Stimulated activated CD4-positive, alpha-beta T cell treated with anti-CD3 and anti-CD28 coated beads, Interleukin-1b, Interleukin-23, amount 100 ng/mL, for 48 hours (primary cell): ENCODE measurements at places on chromosomes 7 and 10.

GRCh38 chr7:91206361-91206960, 57.8 kb upstream of the FZD1 start:
- no peak for DNase-seq

- peak; percentile 81 for DNase-seq
Observed at GRCh38 chr10:6607182-6607581, 27.1 kb upstream of the PRKCQ start.

DNA sequence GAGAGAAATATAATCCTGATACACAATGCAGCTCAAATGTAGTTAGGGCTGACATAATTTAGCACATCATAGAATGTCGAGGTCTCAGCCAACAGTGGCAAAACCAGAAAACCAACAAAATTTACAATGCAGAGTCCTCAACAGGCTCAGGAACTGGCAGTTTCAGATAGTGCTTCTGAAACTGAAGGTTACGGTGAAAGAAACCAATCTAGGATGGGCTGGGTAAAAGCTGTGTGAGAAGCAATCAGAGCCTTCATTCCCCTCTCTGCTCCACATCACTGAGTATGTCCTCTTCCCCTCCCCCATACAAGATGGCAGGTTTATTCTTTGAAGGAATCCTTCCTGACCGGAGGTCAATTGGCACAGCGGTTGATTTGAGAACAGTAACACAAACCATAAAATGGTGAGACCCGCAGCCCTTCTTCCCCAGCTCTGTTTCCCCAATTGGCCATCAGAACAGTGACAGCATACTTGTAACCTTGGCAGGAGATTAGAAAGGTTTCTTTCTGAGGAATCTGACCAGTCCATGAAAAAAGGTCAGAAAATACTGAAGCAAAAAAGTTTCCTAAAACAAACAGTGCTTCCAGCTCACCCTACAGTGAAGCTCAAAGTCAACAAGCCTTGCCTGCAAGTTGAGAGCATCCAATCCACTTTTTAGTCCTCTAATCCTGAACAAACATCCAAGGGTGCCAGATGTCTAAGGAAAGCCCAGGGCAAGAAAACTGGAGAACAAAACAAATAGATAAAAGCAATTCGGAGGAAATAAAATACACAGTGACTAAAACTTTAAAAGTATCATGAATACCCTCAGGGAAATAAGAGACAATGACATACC, 53.9 kb upstream of the IL6 start:
- DNase-seq: no peak

DNA sequence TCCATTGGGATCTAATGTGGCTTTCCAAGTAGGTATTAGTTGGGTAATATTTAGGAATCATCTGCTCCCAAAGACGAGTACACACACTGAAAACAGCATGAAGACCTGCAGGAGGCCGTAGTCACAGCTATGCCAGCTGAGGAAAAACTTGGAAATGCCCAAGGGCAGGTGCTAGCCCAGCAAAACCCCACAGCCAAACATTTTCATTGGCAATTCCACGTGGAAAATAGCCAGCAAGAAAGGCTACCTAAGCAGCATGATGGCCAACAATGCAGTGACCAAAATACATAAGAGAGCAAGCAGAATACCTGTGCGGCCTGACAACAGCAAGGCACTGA, 32.7 kb downstream of the DOCK4 start:
- DNase-seq: no peak

DNA sequence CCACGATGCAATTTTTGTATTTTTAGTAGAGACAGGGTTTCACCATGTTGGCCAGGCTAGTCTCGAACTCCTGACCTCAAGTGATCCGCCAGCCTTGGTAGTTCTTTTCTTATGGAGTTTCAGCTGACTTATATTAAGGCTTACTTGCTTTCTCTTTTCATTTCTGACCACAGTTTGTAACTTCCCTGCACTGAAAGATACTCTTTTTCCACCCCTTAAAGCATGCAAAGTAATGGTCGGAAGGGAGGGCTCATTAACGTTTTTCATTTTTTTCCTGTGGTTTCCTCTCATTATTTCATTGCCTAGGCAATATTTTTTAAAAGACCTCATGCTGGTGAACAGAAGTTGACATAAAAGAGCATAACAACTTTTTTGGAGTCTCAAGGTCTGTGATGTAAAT, 27.0 kb downstream of the ADRB1 start:
- no peak for DNase-seq

GRCh38 chr10:62511656-62512055, 137.5 kb downstream of the ZNF365 start:
- DNase-seq: no peak

DNA sequence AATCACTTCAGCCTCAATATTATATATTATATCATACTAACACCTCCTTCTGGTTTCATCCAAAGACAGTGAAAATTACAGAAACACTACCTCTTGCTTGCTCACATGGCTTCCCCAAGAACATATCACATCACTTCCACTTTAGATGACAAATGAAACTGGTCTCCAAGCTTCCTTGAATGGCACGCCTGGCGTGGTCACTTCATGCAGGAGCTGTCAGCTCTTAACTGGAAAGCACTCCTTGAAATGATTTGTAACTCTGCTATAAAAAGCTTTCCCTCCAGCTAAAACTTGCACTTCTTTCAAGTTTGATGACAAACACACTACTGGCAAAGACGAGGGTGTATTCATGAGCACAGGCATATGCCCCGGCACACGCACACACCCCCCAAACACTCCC, 84.1 kb upstream of the INHBA start:
- no peak for DNase-seq

DNA sequence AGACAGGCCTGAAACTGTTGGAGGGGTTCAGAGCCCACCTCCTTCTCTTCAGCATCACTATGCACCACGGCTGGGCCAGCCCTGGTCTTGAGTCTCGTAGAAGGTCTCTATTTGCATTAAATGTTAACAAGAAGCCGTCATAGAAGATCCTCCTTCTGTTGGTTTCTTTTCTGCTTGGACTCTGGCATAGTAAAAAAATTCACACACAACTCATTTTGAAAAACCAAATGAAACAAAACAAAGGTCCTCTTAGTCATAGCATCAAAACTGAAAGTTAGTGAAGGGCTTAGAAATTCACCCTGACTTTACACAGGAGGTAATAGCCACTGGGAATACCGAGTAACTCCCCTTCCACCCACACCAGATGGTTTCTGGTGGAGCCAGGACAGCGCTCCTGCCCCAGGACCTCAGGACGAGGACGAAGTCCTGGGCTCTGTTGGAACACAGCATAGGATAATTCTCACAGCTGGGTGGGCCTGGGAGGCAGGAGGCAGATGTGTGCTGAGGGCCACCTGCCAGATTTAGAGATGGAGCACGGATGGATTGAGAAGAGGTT, 248.4 kb upstream of the KLF6 start:
- no peak for DNase-seq

DNA sequence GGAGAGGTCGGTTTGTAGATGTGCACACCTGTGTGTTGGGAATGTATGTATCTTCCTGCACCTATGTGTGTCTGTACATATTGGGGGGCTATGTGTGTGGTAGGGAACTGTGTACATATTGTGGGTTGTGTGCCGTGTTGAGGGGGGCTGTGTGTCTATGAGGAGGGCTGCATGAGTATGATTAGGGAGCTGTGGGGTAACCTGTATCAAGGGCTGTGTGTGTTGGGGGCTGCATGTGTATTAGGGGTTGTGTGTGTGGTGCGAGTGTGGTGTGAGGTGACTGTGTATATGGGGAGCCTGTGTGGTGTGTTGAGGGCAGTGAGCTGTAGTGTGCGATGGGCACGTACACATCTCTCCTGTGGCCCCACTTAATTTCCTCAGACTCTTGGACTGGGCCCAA, 22.2 kb upstream of the PAX2 start:
- DNase-seq: no peak

- DNase-seq: no peak
Observed at GRCh38 chr7:19776981-19777380, 3.6 kb upstream of the TMEM196 start.

DNA sequence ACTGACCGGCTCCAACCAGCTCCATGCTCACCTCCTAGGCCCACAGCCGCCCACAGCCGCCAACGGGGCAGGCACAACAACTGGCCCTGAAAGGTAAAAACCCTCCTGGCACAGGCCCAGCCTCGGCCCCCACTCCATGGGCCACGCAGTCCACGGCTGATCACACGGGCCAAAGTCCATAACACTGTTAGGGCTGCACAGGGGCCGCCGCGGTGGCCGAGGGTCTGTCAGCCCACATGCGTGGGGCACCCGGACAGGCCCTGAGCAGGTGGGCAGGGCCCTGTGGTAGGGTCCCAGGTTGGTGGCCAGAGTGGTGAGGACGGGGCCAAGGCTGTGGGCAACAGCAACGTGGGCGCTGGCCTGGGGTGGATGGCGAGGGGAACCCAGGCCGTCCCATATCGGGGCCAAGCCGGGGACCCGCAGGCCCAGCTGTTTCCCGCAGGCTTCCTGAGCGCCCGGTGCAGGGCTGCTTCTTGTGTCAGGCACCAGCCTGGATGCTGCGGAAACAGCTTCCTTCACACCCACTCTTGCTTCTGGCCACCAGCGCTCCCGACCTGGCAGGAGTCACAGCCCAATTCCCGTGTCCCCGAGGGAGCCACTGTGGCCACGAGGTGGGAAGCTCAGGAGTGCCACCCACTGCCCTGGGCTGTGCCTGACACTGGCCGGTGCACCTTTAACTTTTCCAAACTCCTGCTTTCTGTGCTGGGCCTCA, 29.2 kb downstream of the CYP2W1 start:
- no peak for DNase-seq

- no peak for DNase-seq
Observed at GRCh38 chr7:107563081-107563774, 492 bp downstream of the COG5 start.

GRCh38 chr10:97371696-97372095, 29.4 kb downstream of the RRP12 start:
- DNase-seq: no peak

- DNase-seq: no peak
Observed at GRCh38 chr10:122054048-122055025, 65.4 kb downstream of the TACC2 start.

GRCh38 chr7:138027100-138027499, 25.2 kb upstream of the CREB3L2 start:
- DNase-seq: no peak
